ENCODE measurements at places on chromosomes 6 and 20. TPM values are rescaled to one million over a fixed set of nuclear protein-coding genes. Genes with fewer than 3 reads are reported as not detected.

GRCh38 chr6:2764610-2765165, 505 bp upstream of the WRNIP1 start:
- DNase-seq = peak; percentile 78

DNA sequence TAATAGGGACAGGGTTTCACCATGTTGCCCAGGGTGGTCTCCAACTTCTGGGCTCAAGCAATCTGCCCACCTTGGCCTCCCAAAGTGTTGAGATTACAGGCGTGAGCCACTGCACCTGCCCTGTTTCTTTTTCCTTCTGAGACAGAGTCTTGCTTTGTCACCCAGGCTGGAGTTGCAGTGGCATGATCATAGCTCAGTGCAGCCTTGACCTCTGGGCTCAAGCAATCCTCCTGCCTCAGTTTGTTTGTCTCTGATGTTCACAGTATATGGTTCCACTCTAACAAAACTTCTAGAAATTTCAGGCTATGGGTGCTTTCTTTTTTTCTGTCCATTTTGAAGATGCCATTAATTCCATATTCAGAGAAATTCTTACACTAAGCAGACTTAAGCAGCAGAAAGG, 33.1 kb downstream of the NDRG3 start:
- DNase-seq = no peak

- DNase-seq = no peak
Measured at GRCh38 chr6:71982389-71982788, 96.0 kb downstream of the RIMS1 start.

DNA sequence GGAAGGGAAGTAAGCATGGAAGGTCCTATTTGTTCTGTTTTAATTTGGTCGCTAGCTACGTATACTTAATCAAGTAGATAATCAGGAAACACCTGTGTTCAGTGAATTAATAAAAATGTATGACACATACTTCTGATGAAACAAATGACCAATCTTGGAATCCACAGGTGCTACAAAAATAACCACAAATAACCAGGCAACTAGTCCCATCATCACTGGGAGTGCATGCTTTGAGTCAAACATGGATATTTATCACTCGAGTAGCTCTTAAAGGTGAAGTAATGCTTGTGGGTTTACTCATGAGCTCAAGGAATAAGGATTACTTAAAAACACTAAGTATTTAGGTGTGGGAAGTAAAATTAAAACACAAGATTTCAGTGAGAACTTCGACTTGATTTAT, 285.6 kb upstream of the ID4 start:
- DNase-seq = no peak

- no peak for DNase-seq
Measured at GRCh38 chr6:170131351-170131750, 159.5 kb downstream of the DLL1 start.

- no peak for DNase-seq
Measured at GRCh38 chr6:40352006-40352405, 235.2 kb downstream of the LRFN2 start.

GRCh38 chr6:163661272-163661671, 246.8 kb downstream of the QKI start:
- DNase-seq = no peak

- DNase-seq = no peak
Measured at GRCh38 chr6:100488244-100488643, 23.5 kb upstream of the SIM1 start.

GRCh38 chr6:1502041-1502440, 107.7 kb upstream of the FOXC1 start:
- no peak for DNase-seq

GRCh38 chr20:57372581-57373350, 18.4 kb upstream of the RBM38 start:
- DNase-seq = no peak

DNA sequence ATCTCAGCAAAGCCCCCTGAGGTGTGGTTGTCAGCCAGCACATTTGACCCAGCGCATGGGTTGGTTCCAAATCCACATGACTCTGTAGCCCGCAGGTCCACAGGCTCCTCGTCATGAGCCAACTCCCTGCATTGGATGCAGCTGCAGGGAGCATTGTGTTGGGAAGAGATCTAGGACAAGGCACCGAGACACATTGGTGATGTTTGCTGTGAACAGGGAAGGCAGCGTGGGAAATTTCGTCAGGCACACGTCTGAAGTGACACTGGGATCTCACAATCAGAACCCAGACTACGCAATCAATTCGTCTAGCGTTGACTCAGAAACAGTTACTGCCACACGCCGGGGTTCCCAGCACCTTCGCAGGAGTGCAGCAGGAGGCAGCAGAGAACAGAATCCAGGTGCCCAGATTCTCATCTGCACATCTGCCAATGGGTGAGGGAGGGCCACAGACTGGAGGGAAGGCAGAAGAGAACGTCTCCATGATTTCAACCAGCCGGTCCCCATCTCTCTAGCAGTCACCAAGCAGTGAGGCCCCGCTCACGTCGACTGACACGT, 177.0 kb downstream of the TTLL2 start:
- peak; percentile 54 for DNase-seq

GRCh38 chr6:83442752-83443151, 11.9 kb upstream of the ME1 start:
- DNase-seq = no peak

- DNase-seq = no peak
Measured at GRCh38 chr6:1385129-1386037, 4.0 kb upstream of the FOXF2 start.

GRCh38 chr6:11854408-11855165, 76.0 kb upstream of the ADTRP start:
- DNase-seq = peak; percentile 72

- DNase-seq = no peak
Measured at GRCh38 chr6:134177753-134178160, 125.3 kb upstream of the SLC2A12 start.

DNA sequence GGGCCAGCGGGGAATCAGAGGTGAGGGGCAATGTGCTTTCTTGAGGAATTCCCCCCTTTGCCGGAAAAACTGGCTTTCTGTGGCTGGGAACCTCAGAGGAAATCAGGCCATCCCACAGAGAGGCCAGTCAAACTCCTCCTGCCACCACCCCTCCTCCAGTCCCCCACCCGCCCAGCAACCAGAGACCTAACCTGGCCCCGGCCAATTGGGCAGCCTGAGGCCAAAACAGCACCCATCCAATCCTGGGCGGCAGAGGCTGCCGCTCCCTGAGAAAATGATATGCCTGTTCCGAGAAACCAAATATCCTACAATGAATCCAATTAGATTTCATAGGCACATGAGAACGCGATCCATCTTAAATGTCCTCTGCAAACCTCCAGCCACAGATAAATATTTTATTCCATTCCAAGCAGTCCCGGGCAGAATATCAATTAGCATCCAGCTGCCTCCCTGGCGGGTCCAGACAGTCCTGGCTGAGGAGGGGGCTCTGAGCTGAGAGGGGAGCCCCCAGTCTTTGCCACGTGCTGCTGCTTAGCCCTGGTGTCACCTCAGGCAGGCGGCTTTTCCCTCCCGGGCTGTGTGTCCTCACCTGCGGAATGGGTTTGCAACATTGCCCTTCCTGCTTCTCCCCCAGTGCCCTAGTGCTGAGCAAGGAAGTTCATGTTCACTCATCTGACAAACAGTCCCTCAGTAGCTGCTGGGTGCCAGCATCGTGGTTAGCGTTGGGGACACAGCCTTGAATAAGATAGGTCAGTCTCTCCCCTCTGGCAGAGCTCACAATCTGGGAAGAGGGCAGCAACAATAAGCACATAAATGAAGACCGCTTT, 95.0 kb downstream of the DLGAP4 start:
- no peak for DNase-seq

DNA sequence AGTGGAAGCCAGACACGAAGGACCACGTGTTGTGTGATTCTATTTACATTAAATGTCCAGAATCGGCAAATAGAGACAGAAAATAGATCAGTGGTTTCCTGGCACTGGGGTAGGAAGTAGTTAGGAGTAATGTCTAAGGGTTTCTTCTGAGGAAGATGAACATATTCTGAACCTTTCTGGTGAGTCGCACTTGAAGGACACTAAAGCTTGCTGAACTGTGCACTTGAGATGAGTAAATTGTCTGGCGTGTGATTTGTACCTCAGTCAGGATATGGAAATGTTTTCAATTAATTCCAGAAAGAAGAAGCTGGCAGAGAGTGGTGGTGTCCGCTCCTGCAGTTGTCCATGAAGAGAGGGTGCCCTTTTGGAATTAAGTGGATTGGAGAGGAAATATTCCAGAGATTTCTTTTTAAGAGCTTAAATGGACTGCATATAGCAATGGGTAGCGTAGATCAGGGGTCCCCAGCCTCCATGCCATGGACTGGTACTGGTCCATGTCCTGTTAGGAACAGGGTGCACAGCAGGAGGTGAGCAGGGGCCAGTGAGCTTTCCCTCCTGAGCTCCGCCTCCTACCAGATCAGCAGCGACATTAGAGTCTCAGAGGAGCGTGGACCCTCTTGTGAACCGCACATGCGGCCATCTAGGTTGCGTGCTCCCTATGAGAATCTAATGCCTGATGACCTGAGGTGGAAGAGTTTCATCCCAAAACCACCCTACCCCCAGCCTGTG, 12.4 kb upstream of the KIF25 start:
- DNase-seq = no peak

- no peak for DNase-seq
Measured at GRCh38 chr20:49666911-49667310, 46.8 kb downstream of the B4GALT5 start.

DNA sequence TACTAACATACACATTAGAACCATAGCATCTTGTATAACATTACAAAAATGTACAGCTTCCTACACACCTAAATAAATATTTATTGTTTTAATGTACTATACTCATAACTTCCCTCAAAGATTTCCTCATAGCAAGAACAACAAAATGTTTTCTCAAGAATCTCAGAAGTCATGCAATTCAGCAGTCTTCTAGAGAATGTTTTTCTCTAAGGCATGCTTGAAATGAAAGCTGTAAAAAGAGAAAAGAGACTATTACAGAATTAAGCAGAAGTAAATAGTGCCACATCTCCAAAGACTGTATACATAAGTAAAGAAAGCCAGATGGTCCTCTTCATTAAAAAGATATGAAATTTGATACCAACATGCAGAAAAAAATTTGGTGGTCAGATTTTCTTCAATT, 672.2 kb downstream of the EPM2A start:
- no peak for DNase-seq

- peak; percentile 67 for DNase-seq
Measured at GRCh38 chr6:97068211-97068610, 143.7 kb downstream of the KLHL32 start.

- no peak for DNase-seq
Measured at GRCh38 chr6:82555801-82556200, 192.2 kb downstream of the TPBG start.

- no peak for DNase-seq
Measured at GRCh38 chr6:155316419-155316818, 2.1 kb upstream of the TFB1M start.

GRCh38 chr6:136599329-136600011, 49.2 kb upstream of the MAP7 start:
- no peak for DNase-seq

- DNase-seq = peak; percentile 96
Measured at GRCh38 chr6:154432533-154433476, 76.2 kb upstream of the IPCEF1 start.

DNA sequence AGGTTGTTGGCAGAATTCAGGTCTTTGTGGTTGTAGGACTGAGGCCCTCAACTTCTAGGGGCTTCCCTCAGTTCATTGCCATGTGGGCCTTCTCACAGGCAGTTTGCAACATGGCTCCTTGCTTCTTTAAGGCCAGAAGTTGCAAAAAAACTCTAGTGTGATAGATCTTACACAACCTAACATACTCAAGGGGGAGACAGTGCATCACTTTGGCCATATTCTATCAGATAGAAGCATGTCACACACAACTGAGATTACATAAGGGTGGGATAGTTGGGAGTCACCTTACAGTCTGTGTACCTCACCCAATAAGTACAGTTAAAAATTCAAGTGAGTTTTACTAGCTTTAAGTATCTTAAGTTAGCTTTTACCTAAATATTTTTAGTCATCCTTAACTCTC, 1.6 kb downstream of the SIRPD start:
- DNase-seq = peak; percentile 41

DNA sequence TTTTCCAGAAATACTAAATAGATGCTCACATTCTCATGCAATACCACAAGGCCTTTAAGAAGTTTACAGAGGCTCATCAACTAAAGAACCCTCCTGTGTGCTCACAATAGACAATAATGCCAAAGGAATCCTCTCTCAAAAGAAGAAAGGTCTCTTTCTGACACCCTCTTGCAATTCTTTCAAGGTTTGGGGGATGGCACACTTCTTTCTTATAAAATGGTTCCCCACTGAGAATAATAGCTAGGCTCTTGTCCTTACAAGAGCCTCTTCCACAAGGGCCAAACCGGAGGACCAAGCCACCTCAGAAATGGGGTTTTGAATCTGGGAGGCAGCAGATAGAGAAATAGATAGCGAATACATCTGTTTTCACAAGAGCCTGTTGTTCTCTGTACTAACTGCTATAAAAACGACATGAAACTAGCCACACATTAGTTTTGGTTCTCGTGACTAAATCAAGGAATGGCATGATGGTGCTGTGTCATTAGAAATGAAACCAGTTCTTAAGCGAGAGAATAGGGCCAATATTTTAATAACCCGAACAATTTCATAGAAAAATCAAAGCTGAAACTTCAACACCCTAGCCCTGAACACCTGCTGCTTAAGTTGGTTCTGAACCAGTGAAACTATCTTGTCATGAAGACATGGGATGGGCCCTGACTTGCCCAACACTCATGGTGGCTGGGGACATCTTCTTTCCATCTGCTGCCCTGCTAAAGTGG, 81.1 kb downstream of the PRDM1 start:
- no peak for DNase-seq

Gene SLA2
- not detected for total RNA-seq

Gene MYL9
- total RNA-seq = 3.7 TPM

Gene SYTL3
- 0.70 TPM for total RNA-seq

Gene DACT2
- total RNA-seq = not detected

Gene TRIM10
- total RNA-seq = not detected

Gene OOEP
- total RNA-seq = not detected

Gene CLIC5
- under 0.01 TPM for total RNA-seq

Gene PDE7B
- 58.5 TPM for total RNA-seq

Gene IRF4
- total RNA-seq = not detected

Gene CD40
- total RNA-seq = 21.3 TPM

Gene PEX3
- total RNA-seq = 23.4 TPM

Gene NRSN1
- not detected for total RNA-seq

Gene C6orf15
- total RNA-seq = not detected

Measured in dermis blood vessel endothelial cell (primary cell).